NCI-H1930 (cell line): ENCODE measurements at places on chromosomes 2 and 18.

GRCh38 chr2:150409196-150409595 is 78.3 kb downstream of the RND3 start:
- DNase-seq, result no peak

GRCh38 chr2:147679191-147679954 is 165.5 kb upstream of the ACVR2A start:
- peak; percentile 74 for DNase-seq

GRCh38 chr2:65558743-65559142 is 126.3 kb upstream of the SPRED2 start:
- DNase-seq, result no peak

- no peak for DNase-seq
Measured at GRCh38 chr2:102141011-102141943, 1.3 kb upstream of the IL1R1 start.

DNA sequence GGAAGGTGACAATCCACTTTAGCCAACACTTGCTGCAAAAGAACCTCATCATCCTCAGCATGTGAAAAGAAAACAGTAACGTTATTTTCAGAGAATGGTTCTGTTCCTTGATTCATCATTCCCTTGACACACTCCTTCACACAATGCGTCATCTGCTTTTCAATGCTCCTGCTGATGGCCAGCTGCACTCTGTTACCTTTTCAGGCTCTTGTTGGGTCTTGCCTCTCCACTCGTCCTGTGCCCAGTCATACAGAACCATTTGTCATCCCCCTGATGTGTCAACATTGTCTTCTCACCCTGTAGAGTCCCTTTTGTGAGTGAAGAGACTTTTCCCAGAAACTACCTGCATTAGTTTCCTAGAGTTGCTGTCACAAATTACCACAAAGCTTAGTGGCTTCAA is 12.2 kb upstream of the DTNA start:
- no peak for DNase-seq

DNA sequence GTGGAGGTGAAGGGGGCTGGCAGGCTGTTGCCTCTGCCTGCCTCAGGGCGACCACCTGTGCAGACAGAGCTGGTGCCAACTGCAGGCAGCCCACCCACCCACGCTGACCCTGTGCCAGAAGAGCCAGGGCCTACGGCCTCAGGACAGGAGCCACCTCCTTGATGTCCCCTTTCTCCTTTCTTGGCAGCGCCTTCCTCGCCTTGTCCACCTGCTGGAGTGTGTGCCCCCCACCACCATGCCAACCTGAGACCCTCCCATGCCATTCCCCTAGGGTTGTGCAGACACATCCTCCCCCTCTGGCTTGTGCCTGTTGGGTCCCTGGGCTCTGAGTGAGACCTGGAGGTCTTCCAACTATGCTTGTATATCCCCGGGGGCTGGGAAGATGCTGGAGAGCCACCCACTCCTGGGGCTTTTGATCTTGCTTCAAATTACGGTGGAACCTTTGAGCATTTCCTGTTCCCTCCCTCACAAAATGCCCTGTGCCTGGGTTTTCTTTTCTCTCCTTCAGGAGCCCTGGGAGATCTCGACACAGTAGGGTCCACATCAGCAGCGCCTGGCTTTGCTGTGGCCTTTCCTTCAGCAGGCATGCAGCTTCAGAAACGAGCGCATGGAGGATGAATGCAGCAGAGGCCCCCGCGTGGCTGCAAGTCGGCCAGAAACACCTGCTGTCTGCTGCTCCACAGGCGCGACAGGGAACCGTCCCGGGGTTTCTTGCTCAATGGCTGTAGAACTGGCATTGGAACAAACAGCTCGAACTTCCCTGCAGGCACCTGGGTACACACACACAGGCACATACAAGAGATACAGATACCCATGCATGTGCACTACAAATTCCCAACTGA is 65.9 kb upstream of the SH3RF3 start:
- no peak for DNase-seq

- DNase-seq, result no peak
Measured at GRCh38 chr2:1305342-1306013, 107.8 kb upstream of the TPO start.

DNA sequence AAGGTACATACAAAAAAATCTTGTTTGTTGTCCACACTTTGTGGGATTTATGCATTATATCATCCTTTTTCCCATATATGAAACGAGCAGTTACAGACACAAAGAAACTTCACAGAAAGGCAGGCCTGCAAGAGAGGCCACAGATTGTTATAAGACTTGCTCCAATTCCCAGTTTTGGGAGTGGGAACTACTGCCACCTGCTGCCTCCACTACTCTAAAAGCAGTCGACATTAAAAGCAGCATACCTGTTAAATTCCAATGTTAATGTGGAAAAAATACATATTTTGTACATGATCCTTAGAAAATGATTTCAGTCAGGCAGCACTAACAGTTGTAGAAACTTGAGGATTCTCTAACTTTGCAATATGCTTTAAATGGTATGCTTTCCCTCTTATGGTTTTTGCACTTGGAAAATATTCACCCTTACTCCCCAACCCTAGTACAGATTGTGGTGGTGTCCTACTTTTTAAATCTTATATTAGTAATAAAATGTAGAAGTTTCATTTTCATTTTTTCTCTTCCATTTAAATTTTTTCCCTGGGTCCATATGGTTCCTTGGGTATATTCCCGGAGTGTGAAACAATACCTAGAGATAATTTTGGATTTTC is 37.9 kb downstream of the SLC38A11 start:
- DNase-seq, result peak; percentile 18

DNA sequence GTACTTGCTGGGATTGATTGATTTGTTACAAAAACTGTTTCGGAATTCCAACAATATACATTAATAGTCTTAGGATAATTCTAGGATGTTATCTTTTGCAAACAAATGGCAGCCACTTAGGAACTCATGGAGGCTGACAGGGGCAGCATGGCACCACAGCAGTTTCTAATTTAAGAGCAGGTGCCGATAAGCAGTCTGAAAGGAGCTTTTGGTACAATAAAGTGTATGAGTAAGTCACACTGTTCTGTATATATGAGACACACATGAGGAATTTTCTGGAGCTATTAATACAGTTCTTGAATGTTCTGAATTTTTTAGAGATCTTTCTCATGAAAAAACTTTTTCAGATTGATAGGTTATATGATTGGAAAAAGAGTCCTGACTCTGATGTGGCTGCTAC is 52.2 kb downstream of the EIF5B start:
- DNase-seq, result no peak

DNA sequence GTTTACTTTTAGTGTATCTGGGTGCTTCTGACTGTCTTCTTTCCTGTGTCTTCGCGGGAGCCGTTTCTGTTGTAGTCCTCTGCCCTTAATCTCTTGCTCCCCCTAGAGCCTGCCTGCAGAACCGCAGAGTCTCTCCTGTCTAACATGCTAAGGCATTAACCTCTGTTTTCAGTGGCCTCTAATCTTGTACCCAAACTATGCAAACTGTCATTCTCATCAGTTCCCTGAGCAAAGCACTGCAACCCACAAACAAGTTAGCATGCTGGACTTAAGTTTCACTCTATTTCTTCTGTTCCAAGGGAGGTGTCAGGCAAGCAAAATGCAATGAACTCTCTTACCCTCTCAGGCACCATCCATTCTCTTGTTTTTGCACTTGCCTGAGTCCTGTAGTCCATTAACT is 138.4 kb downstream of the OTX1 start:
- no peak for DNase-seq

- DNase-seq, result no peak
Measured at GRCh38 chr2:62691186-62691585, 14.3 kb upstream of the EHBP1 start.

DNA sequence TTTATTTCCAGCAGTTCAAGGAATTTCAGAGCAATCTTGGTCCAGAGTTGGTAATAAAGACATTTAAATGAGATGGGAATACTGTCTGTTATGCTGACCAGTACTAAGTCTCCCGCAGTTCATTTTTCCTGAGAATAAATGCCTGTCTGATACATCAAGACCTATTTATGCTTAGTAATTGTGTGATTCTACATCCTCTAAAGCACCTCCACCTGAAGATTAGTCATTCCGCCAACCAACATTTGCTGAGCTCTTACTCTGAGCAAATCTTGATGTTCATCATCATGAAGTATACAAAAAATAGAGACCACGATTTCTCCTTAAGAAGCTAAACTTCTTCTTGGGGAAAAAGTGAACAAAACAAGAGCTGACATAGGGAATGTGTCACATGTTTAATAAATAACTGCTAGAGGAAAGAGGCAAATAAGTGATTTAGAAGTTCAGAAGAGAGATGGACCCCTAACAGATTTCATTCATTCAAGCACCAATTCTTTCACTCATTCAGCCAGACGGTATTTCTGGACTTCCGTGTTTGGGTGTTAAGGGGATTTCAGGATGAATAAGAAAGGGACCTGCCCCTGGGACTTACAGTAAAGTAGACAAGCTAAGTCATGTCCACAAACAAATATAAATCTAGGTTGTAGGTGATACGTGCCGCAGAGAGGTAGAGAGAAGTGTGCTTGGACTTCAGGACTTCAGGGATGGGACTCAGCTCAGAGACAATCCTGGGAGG is 34.2 kb upstream of the PPP4R1 start:
- no peak for DNase-seq
